ENCODE measurements at places on chromosomes 6 and 20. TPM values are rescaled to one million over a fixed set of nuclear protein-coding genes. Genes with fewer than 3 reads are reported as not detected.

Gene RSPH4A
- 0.38 TPM for total RNA-seq

Gene JAG1
- total RNA-seq: 14.4 TPM

Gene RHAG
- total RNA-seq: not detected

Gene TTLL9
- not detected for total RNA-seq

- peaks cover 46% of the 10 kb centered on the region for H3K36me3 ChIP-seq
- H3K27me3 ChIP-seq: no peaks in the 10 kb centered on the region
- H3K4me3 ChIP-seq: no peak overlapping the region
- H3K4me1 ChIP-seq: peaks cover 37% of the 10 kb centered on the region
- no peak for DNase-seq
- peak overlapping the region; percentile 67 for H3K27ac ChIP-seq
Observed at GRCh38 chr20:45410887-45411286, 2.8 kb downstream of the DBNDD2 start.

- no peaks in the 10 kb centered on the region for H3K27me3 ChIP-seq
- no peak overlapping the region for H3K4me3 ChIP-seq
- peaks cover 17% of the 10 kb centered on the region for H3K36me3 ChIP-seq
- H3K4me1 ChIP-seq: no peaks in the 10 kb centered on the region
Observed at GRCh38 chr6:131159578-131159977, 24.3 kb downstream of the AKAP7 start.

DNA sequence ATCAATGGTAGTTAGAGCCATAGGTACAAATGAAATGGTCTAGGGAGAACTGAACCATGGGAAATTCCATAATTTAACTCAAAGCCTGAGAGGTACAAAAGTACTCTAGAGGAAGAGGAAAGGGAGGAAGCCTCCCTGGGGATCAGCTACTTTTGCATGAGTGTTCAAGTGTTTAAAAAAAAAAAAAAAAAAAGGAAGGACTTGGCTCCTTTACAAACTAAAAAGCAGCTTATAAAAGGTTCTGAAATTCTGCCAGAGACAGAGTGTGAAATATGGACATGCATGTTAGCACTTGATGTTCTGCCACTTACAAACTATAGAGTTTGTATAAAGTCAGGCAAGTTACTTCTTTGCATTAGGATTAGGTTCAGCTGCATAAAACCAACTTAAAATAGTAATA is 290.0 kb downstream of the TBC1D7 start:
- no peaks in the 10 kb centered on the region for H3K36me3 ChIP-seq
- H3K27me3 ChIP-seq: no peaks in the 10 kb centered on the region
- no peak overlapping the region for H3K4me3 ChIP-seq
- no peak overlapping the region for H3K27ac ChIP-seq

DNA sequence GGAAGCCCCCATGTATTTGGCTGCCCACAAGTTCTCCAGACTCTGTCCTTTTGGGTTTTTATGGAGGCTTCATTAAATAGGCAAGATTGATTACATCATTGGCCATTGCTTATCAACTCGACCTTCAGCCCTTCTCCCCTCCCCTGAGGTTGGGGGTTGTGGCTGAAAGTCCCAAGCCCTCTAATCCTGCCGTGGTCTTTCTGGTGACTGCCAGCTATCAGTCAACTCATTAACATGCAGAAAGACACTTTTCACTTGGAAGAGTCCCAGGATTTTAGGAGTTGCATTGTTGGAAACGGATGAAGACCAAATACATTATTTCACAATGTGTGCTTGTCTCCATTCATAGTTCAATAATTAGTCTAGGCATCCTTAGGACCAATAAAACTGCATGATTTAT is 9.5 kb downstream of the CDC5L start:
- no peak overlapping the region for H3K4me3 ChIP-seq
- H3K4me1 ChIP-seq: peaks cover 18% of the 10 kb centered on the region
- no peak for DNase-seq
- H3K36me3 ChIP-seq: peaks cover 3% of the 10 kb centered on the region
- H3K27ac ChIP-seq: peak overlapping the region; percentile 7

DNA sequence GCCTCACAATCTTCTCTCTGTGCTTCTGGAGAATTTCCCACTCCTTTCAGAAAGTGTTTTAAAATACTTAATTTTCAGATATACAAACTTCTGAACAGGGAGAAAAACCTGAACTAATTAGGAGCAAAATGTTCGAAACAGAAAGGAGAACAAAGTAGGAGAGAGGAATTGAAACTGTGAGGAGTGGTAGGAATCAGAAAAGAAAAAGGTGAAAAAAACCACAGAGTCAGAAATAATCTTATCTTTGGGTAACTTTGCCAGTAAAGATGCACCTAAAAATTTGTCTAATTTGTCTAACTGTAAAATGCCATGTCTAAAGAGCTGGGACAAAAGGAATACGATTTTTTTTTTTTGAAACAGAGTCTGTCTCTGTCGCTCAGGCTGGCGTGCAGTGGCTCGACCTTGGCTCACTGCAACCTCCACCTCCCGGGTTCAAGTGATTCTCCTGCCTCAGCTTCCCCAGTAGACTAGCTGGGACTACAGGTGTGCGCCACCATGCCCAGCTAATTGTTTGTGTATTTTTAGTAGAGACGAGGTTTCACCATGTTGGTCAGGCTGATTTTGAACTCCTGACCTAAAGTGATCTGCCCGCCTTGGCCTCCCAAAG is 4.7 kb upstream of the RIPOR2 start:
- H3K4me1 ChIP-seq: no peaks in the 10 kb centered on the region
- H3K36me3 ChIP-seq: no peaks in the 10 kb centered on the region
- no peak for DNase-seq
- H3K4me3 ChIP-seq: no peak overlapping the region

GRCh38 chr20:40016392-40016791 is 672.6 kb downstream of the MAFB start:
- H3K36me3 ChIP-seq: no peaks in the 10 kb centered on the region
- no peak for DNase-seq
- H3K27ac ChIP-seq: no peak overlapping the region
- no peaks in the 10 kb centered on the region for H3K4me1 ChIP-seq

DNA sequence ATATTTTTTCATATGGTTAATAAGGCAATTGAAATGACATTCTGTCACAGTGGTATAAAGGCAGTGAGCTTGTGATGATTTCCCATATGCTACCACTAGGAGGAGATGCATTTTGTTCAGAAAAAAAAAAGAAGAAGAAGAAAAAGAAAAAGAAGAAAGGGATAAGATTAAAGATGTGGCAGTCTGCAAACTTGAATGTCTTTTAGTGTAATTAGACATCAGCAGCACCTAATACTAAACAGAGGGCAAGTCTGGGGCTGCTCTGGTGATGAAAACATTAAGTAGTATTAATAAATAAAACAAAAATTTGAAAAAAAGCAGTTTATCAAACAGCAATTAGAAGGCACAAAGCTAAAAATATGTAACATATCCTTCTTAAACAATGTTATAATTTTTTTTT is 95.4 kb upstream of the DEFB112 start:
- H3K4me3 ChIP-seq: no peak overlapping the region
- no peaks in the 10 kb centered on the region for H3K4me1 ChIP-seq
- no peak overlapping the region for H3K27ac ChIP-seq
- no peak for DNase-seq
- no peaks in the 10 kb centered on the region for H3K27me3 ChIP-seq
- no peaks in the 10 kb centered on the region for H3K36me3 ChIP-seq

DNA sequence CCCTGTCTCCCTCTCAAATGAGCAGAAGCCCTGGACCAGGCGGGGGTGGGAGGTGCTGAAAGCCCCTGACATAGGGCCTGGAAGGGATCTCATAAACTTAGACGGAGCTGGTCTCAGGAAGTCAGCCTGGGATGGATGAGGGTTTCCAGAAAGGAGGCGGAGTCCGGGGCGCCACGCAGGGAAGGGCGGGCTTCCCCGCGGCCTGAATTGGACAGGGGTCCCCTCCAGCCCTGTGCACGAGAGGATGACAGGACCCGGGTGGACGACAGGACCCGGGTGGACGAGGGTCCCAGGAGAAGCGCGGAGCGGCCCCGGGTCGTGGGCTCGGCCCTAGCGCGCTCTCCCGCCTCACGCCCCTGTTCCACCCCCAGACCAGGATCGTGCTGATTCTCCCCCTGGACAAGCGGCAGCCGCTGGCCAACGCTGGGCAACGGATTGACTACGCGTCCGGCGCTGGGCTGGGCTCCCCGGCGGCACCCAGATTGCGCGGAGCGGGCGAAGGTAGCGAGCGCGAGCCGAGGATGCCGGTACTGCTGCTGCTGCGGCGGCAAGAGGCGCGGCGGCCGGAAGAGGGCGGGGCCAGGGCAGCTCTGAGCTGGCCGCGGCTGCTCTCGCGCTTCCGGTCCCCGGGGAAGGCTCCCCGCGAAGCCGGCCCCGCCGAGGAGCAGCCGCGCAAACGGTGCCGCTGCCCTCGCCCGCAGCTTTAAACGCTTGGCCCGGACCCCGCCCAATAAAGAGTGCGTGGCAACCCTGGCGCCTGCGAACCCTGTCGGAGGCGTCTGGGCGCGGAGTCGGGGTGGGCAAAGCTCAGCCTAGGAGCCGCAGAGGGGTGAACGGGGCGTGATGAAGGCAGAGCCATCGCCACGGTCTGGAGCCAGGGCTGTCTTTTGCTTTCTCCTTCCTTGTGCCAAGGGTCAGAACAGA is 1.3 kb downstream of the C20orf144 start:
- H3K27me3 ChIP-seq: no peaks in the 10 kb centered on the region
- H3K4me1 ChIP-seq: peaks cover 34% of the 10 kb centered on the region
- peak; percentile 85 for DNase-seq
- H3K27ac ChIP-seq: peak overlapping the region; percentile 77
- peak overlapping the region; percentile 77 for H3K4me3 ChIP-seq

GRCh38 chr6:148329596-148330381 is 12.8 kb upstream of the SASH1 start:
- no peaks in the 10 kb centered on the region for H3K27me3 ChIP-seq
- DNase-seq: no peak
- no peak overlapping the region for H3K4me3 ChIP-seq
- H3K36me3 ChIP-seq: no peaks in the 10 kb centered on the region

GRCh38 chr6:84691978-84692623 is 72.3 kb downstream of the TBX18 start:
- no peaks in the 10 kb centered on the region for H3K4me1 ChIP-seq
- no peak overlapping the region for H3K4me3 ChIP-seq
- H3K27me3 ChIP-seq: peaks cover 2% of the 10 kb centered on the region

DNA sequence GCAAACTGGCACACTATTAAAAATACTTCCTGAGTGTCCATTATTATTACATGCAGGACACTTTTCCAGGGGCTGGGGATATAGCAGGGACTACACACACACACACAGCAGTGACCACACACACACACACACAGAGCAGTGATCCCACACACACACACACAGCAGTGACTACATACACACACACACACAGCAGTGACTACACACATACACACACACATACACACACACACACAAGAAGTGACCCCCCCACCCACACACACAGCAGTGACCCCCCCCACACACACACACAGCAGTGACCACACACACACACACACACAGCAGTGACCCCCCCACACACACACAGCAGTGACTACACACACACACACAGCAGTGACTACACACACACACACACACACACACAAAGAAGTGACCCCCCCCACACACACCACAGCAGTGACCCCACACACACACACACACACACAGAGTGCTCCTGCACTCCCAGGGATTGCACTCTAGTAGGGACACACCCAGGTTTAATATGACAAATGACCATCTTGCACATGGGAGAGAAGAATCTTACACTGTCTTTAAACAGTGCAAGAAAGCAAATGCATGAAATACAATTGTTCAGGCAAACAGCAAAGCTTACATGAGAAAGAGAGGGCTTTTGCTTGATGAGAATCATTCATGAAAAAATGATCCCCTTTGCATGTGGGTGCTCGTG is 115.5 kb downstream of the IRF4 start:
- no peak overlapping the region for H3K27ac ChIP-seq
- H3K4me1 ChIP-seq: no peaks in the 10 kb centered on the region
- H3K36me3 ChIP-seq: no peaks in the 10 kb centered on the region
- DNase-seq: no peak
- H3K4me3 ChIP-seq: no peak overlapping the region
- no peaks in the 10 kb centered on the region for H3K27me3 ChIP-seq

DNA sequence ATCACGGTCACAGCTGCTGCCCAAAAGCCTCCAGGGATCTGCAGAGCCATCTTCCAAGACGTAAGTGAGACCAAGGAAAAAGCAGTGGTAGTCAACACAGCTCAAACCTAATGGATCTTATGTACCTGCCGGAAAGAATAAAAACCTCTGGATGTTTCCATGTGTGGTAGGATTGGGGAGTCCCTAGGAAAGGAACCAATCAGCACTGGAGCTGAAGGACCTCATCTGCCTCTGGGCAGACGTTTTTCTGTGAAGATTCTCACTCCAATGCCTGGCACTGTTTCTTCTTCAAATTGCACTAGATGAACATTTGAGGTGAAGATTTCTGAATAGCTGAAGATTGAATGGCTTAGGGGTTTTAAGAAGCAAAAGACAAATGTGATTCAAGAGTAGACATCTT is at the start of gene HLA-DQB2:
HLA-DQB2 (minus strand) TSS at position 112 of the 400 bp plus-strand sequence; CDS start at position 50, 62 bp downstream.
- H3K36me3 ChIP-seq: no peaks in the 10 kb centered on the region
- DNase-seq: no peak
- H3K4me1 ChIP-seq: no peaks in the 10 kb centered on the region
- H3K27me3 ChIP-seq: peaks cover 12% of the 10 kb centered on the region
- H3K4me3 ChIP-seq: no peak within 1 kb of the TSS
- no peak within 1 kb of the TSS for H3K27ac ChIP-seq

DNA sequence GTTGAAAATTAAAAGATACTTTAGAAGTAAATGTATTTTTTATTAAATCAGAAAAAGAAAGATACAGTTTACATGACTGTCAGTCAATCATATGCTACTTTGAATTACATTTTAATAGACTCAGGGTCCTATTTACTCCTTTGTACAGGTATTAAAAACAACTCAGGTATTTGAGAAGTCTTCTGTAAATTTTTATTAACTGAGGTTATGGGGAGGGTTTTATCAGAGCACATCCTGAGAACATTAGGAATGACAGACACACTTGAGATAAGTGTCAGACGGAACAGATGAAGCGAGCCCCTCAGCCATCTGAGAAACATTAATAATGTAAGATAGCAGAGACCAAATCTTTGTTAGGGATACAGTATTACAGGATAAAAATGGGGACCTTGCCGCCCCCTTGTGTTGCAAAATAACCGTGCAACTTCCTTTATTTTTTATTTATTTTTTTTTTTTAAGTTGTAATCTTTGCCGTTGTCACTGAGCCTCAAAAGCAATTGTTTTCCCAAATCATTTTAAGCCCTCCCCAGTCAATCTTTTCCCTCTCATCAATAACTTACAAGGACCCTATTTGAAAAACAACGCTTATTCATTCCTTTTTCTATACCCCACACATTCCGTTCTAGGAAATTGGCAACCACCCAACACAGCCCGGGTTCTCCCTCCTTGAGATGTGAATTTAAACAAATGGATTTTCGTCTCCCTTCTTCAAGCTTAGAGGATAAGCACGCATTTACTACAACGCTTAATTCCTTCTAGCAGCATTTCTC is 126.7 kb downstream of the BCAS1 start:
- no peak for DNase-seq
- H3K27me3 ChIP-seq: no peaks in the 10 kb centered on the region
- no peak overlapping the region for H3K27ac ChIP-seq
- no peaks in the 10 kb centered on the region for H3K36me3 ChIP-seq

- peak overlapping the region; percentile 68 for H3K4me3 ChIP-seq
- H3K27me3 ChIP-seq: no peaks in the 10 kb centered on the region
- no peaks in the 10 kb centered on the region for H3K36me3 ChIP-seq
- DNase-seq: peak; percentile 20
Observed at GRCh38 chr6:10719964-10720264, 3.0 kb upstream of the TMEM14C start.

GRCh38 chr20:53298911-53299310 is 294.7 kb downstream of the ZNF217 start:
- H3K27me3 ChIP-seq: no peaks in the 10 kb centered on the region
- DNase-seq: no peak
- H3K4me1 ChIP-seq: no peaks in the 10 kb centered on the region
- no peak overlapping the region for H3K27ac ChIP-seq
- no peaks in the 10 kb centered on the region for H3K36me3 ChIP-seq

Data from psoas muscle (tissue), 8 donors.